ENCODE measurements at places on chromosomes 13 and 19.

GRCh38 chr19:31231237-31231636, 118.0 kb downstream of the TSHZ3 start:
- no peak for DNase-seq

DNA sequence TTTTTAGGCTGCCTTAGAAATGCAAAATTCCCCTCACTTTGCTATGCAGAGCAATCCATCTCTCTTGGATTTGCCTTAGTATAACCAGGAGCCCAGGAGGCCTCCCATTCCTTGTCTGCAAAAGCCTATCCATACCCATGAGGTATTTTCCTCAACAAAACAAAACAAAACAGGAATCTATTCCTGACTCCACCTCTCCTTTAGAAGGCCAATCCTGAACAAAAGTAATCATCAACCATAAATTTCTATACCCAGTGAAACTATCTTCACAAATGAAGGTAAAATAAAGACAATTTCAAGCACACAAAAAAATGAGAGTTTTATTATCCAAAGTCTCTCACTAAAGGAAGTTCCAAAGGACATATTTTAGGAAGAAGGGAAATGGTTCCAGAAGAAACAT, 365.7 kb downstream of the KCNRG start:
- no peak for DNase-seq

DNA sequence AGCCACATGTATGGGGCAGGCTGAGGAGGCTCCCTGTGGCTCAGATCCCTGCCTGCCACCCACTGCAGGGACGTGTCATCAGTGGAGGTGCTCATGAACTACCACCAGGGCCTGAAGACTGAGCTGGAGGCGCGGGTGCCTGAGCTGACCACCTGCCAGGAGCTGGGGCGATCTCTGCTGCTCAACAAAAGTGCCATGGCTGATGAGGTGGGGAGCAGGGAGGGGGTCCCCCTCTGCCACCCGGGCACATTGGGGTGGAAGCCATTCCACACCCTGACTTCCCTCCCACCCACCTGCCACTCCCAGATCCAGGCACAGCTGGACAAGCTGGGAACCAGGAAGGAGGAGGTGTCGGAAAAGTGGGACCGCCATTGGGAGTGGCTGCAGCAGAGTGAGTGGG, 11.3 kb upstream of the SHKBP1 start:
- DNase-seq: no peak

DNA sequence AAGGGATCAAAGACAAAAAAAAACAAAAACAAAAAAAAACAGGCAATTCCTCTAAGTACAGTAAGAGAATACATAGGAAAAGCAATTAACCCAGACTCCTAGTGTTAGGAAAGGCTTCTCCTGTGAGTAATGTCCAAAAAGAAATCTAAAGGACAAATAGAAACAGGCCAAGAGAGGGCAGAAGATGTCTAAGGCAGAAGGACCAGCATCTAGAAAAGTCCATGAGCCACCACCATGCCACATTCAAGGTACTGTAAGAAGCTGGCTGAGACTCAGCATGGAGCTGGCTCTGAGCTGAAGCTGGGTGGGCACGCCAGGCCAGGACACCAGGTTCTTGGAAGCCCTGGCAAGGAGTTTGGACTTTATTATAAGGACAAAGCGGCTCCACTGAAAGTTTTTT, 118.1 kb upstream of the FRY start:
- no peak for DNase-seq

DNA sequence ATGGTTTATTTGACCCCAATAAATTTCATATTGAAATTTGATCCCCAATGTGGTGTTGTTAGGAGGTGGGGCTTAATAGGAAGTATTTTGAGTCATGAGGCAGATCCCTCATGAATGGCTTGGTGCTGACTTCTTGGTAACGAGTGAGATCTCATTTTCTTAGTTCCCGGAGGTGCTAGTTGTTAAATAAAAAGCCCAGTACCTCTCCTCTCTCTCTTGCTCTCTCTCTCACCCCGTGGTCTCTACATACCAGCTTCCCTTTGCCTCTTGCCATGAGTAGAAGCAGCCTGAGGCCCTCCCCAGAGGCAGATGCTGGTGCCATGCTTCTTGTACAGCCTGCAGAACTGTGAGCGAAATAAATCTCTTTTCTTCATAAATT, 39.4 kb upstream of the KATNAL1 start:
- DNase-seq: no peak

DNA sequence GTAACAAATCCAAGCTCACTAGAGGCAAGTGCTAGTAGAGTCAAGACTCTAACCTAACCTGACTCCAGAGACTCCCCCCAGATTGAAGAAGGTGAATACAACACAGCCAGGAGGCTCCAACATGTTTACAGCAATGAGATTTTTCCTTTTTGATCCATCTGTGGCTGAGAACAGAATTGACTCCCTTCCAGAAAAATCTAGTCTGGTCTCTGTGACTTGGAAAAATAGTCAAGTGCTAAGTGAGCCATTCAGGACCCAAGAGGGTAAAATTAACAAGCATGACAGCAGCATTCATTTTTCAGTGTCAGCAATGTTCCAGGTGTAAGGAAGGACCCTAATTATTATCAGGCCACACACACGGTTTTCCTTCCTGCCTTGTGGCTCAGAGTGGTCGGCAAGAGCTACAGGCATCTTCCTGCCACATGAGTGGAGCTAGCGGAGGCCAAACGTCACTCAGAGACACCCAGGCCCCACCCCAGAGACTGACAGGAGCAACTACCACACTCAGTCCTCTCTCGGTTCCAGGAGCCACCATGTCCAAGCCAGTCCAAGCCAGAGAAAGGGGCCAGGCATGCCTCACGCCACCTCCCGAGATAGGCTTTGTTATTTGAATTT, 395.1 kb downstream of the FOXO1 start:
- DNase-seq: no peak

DNA sequence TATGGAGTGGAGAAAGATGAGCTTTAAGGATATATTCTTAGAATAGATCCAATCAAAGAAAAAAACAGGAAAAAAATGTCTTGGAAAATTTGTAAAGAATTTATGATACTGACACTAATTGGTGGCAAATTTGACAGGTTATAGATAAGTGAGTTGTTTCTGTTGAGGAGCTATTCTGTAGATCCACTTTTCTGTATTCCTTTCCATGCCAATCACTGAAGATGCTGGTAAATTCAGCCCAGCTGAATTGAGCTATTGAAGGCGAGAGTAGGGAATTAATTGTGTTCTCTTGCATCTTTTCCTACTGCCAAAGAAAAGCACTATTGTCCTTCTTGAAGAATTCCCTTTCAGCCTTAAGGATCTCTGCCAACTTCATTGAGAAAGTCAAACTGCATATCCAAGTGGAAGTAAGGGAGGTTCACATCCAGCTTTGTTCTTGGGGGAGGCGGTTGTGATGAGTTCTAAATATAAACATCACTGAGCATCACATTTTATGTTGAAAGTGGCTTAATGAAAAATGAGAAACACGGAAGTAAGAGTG, 113.1 kb downstream of the PCDH9 start:
- no peak for DNase-seq

GRCh38 chr13:95505265-95505664, 47.3 kb upstream of the CLDN10 start:
- no peak for DNase-seq

DNA sequence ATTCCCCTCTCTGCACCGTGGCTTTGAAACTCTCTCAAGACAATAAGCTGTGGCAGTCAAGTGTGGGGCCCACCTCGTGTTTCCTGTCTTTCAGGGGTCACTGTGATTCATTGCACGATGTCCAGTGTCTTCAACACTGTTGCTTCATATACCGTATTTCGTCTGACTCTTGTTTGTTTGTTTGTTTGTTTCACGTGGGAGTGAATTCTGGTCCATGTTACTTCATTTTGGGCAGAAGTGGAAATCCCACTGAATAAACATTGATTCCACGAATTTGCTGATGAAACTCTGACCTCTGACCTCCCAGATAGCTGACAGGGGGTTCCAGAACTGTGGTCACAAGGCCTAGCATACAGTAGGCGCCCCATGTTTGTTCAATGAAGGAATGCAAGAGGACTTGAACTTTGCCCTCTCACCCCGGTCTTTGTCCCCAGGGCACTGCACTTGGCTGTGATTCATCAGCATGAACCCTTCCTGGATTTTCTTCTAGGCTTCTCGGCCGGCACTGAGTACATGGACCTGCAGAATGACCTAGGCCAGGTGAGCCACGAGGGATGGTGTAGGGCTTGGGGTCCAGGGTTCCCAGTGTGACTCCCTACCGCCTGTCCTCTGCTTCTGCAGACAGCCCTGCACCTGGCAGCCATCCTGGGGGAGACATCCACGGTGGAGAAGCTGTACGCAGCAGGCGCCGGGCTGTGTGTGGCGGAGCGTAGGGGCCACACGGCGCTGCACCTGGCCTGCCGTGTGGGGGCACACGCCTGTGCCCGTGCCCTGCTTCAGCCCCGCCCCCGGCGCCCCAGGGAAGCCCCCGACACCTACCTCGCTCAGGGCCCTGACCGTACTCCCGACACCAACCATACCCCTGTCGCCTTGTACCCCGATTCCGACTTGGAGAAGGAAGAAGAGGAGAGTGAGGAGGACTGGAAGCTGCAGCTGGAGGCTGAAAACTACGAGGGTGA, 5.1 kb downstream of the NFKBIB start:
- DNase-seq: no peak

- no peak for DNase-seq
Observed at GRCh38 chr19:58581227-58582141, 8.3 kb upstream of the MZF1 start.

GRCh38 chr13:49652355-49653305, 24.3 kb downstream of the ARL11 start:
- no peak for DNase-seq

GRCh38 chr19:7850000-7850813, 20.2 kb downstream of the EVI5L start:
- DNase-seq: no peak

All from activated naive CD4-positive, alpha-beta T cell (primary cell).